Naive thymus-derived CD4-positive, alpha-beta T cell (primary cell): ENCODE measurements at places on chromosomes 7 and 10. TPM values are rescaled to one million over a fixed set of nuclear protein-coding genes. Genes with fewer than 3 reads are reported as not detected.

GRCh38 chr10:101767966-101768790 is 7.7 kb downstream of the FGF8 start:
- no peaks in the 10 kb centered on the region for H3K36me3 ChIP-seq
- H3K27ac ChIP-seq, result no peak overlapping the region
- no peak for DNase-seq

GRCh38 chr10:16699435-16700057 is 117.7 kb downstream of the RSU1 start:
- no peak overlapping the region for H3K4me3 ChIP-seq
- H3K4me1 ChIP-seq, result no peaks in the 10 kb centered on the region
- H3K27me3 ChIP-seq, result no peaks in the 10 kb centered on the region
- H3K27ac ChIP-seq, result no peak overlapping the region
- DNase-seq, result no peak

GRCh38 chr7:80581486-80582260 is 56.8 kb upstream of the CD36 start:
- no peak overlapping the region for H3K27ac ChIP-seq
- no peaks in the 10 kb centered on the region for H3K27me3 ChIP-seq
- H3K4me1 ChIP-seq, result no peaks in the 10 kb centered on the region
- no peak for DNase-seq
- no peak overlapping the region for H3K4me3 ChIP-seq
- H3K36me3 ChIP-seq, result no peaks in the 10 kb centered on the region

DNA sequence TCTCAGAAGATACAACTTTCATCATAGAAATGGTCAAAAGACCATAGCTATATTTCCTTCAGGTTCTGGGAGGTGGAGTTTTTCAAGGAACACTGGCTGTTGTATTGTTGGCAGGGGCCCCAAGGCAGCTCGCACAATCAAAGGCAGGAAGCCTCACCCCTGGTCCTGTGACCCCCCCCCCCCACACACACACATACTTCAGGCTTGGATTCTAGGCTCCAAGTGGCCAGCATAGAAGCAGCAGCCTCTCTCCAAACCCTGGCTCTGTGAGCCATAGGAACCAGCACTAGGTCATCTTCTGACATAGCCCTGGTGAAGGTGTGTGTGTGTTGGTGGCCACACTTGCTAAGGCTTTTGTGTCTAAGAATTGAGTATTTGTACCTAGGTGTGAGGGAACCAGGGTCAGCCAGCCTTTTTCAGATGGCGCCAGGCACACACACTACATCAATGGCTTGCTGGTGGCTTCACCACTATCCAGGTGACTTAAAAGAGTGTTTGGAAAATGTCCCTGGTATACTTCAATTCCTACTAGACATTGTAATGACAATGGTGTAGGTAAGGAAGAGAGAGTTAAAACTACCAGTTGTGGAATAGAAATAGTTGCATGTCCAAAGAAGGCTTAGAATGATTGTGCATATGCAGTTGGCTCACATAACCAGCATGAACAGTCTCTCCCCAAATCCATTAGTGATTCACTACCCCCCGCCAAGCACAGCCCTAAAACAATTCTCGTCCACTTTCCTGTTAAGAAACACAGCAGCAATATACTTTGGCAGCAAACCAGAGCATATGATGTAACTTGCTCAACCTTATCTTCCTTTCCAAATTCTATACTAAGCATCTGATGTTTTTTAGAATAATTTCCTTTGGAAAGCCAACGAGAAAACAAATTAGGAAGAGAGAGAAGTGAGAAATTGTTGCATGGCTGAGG is 91.3 kb downstream of the AVL9 start:
- no peak for DNase-seq
- H3K27ac ChIP-seq, result peak overlapping the region; percentile 4
- no peaks in the 10 kb centered on the region for H3K27me3 ChIP-seq

- no peaks in the 10 kb centered on the region for H3K4me1 ChIP-seq
- no peaks in the 10 kb centered on the region for H3K36me3 ChIP-seq
- DNase-seq, result no peak
Observed at GRCh38 chr10:67518756-67519155, 177.2 kb downstream of the CTNNA3 start.

GRCh38 chr7:20224025-20224424 is 6.8 kb upstream of the MACC1 start:
- H3K4me3 ChIP-seq, result no peak overlapping the region
- H3K27me3 ChIP-seq, result no peaks in the 10 kb centered on the region
- H3K36me3 ChIP-seq, result no peaks in the 10 kb centered on the region
- H3K27ac ChIP-seq, result no peak overlapping the region
- DNase-seq, result no peak

DNA sequence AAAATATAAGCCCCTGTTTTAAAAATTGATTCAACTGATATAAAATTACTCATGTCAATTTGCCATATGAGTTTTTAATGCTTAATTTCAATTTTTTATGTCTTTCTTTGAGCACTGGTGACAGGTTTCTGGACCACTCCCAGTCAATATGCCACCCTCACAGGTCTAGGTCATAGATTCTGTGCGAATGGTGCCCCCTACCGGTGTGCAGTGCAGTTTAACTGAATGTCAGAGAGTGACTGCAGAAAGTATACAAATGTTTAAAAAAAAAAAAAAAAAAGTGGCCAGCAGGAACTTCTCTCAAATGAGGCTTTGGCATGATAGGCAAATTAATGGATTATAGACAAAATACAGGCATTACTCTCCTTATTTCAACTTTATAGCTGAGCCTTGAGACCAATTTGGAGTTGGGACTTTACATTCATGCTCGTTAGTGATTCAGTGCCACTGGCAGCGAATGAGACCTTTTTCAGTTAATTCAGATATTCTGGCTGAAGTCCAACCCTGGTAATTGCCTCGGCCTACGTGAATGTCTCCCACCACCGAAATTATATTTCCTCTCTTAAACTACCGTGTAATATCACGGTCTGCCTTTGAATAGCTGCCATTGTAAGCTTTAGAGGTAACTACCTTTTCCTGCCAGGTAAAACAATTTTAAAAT is 427.6 kb downstream of the PHTF2 start:
- no peaks in the 10 kb centered on the region for H3K27me3 ChIP-seq
- no peaks in the 10 kb centered on the region for H3K4me1 ChIP-seq

- no peaks in the 10 kb centered on the region for H3K36me3 ChIP-seq
- DNase-seq, result no peak
- H3K4me1 ChIP-seq, result no peaks in the 10 kb centered on the region
- H3K4me3 ChIP-seq, result no peak overlapping the region
Observed at GRCh38 chr10:108901781-108902618, 1021.3 kb downstream of the XPNPEP1 start.

- peaks cover 14% of the 10 kb centered on the region for H3K36me3 ChIP-seq
- no peaks in the 10 kb centered on the region for H3K4me1 ChIP-seq
- H3K27ac ChIP-seq, result no peak overlapping the region
- H3K4me3 ChIP-seq, result no peak overlapping the region
Observed at GRCh38 chr7:44058759-44059218, 6.6 kb downstream of the PGAM2 start.

DNA sequence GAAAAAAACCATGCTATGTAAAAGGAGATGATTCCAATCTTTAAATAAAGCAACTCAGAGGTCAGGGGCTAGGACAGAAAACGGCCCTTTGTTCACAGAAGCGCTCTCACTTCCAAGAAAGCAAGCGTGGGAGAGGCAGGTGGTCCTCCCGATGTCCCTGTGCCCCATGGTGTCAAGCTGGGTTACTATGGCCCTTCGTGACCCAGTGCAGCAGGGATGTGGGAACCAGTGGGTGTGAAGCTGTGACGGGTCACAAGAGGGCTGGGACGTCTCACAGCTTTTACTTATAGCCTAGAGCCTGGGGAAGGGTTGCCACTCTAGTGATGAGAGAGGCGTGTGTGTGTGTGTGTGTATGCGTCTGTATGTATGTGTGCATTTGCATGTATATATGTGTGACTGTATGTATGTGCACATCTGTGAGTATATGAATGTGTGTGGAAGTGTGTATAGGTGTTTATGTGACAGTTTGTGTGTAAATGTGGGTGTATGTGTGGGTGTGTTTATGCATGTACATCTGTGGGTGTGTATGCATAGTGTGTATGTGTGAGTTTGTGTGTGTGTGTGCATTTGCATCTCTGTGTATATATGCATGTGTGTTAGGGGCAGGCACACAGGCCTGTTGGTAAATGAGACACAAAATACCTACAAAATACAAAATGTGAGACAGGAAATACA is 25.2 kb downstream of the HTRA1 start:
- no peaks in the 10 kb centered on the region for H3K27me3 ChIP-seq
- H3K36me3 ChIP-seq, result no peaks in the 10 kb centered on the region
- H3K4me1 ChIP-seq, result peaks cover 5% of the 10 kb centered on the region
- H3K27ac ChIP-seq, result no peak overlapping the region

DNA sequence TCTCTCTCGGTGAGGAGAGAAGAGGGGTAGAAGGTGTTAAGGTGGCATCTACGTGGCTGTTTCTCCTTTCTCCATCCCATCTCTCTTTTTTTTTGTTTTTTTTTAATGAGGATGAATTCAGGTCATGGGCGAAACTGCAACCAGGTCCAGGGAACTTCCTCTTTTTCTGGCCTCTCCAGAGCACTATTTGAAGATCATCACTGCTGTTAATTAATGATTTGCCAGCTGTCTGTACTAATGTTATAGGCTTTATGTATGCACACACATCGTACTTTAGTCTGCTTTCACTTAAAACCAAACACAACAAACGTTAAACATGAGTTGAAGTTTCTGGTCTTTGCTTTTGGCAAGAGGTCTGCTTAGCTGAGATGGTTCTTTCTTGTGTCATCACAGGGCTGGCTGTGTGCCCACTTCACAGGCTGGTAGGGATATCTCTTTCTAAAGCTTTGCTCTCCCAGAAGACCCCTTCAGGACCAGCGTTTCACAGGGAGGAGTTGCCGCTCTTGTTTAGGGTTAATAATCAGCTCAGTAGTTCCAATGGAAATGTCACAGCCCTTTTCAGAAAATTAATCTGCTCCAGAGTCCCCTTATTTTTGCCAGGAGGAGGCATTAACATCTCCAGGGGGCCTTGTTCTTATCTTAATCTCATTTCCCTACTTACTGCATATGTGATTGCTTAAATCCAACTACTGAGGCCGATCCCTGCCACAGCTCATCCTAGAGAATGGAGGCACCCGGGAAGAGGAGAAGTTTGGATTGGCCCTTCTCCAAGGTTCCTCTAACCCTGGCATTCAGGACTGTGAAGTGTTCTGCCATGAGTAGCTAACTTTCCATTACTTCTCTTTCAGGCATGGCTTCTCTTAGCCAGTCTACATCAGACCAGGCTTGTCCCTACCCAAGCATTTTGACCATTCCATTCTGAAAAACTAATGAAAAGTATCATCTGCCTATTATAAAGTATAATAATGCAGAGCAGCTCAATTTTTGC is 273.9 kb upstream of the NFE2L3 start:
- H3K4me3 ChIP-seq, result no peak overlapping the region
- no peak overlapping the region for H3K27ac ChIP-seq
- no peaks in the 10 kb centered on the region for H3K36me3 ChIP-seq
- H3K27me3 ChIP-seq, result no peaks in the 10 kb centered on the region

DNA sequence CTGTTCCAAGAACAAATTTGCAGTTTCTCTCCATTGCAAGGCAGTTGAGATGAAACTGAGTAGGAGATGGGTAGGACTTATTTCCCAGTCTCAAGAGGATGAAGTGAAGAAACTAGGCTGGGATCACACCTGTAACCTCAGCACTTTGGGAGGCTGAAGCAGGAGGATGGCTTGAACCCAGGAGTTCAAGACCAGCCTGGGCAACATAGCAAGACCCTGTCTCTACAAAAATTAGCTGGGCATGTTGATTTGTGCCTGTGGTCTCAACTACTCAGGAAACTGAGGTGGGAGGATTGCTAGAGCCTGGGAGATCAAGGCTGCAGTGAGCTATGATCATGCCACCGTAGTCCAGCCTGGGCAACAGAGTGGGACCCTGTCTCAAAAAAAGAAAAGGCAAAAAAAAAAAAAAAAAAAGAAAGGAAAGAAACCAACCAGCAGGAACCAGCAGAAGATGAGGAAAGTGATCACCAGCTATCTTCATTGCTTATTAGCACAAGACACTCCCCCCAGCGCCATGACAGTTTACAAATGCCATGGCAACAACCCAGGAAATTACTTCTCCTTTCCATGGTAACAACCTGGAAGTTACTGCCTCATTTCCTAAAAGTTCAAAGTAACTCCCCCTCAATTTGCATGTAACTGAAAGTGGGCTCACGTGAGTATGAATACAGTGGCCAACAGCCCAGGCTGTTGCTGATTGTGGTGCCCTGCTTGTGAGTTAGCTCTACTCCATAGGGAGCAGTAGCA is 18.3 kb upstream of the ST8SIA6 start:
- H3K4me3 ChIP-seq, result no peak overlapping the region
- no peak for DNase-seq
- no peak overlapping the region for H3K27ac ChIP-seq
- no peaks in the 10 kb centered on the region for H3K4me1 ChIP-seq
- no peaks in the 10 kb centered on the region for H3K27me3 ChIP-seq
- H3K36me3 ChIP-seq, result no peaks in the 10 kb centered on the region

GRCh38 chr7:2938514-2939192 is 94.5 kb upstream of the GNA12 start:
- peaks cover 46% of the 10 kb centered on the region for H3K36me3 ChIP-seq
- DNase-seq, result no peak
- H3K27me3 ChIP-seq, result no peaks in the 10 kb centered on the region
- no peaks in the 10 kb centered on the region for H3K4me1 ChIP-seq

DNA sequence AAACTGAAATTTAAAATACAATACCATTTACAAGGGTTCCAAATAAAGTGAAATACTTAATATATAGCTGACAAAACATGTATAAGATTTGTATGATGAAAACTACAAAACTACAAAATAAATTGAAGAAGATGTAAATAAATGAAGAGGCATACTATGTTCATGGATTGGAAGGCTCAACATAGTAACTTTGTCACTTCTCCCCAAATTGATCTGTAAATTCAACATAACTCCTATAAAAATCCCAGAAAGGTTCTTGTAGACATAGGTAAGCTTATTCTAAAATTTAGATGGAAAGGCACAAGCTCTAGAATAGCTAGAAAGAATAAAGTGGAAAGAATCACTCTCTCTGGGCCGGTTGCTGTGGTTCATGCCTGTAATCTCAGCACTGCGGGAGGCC is 24.2 kb upstream of the NFKB2 start:
- no peak for DNase-seq
- H3K36me3 ChIP-seq, result peaks cover 56% of the 10 kb centered on the region
- H3K27me3 ChIP-seq, result no peaks in the 10 kb centered on the region
- no peak overlapping the region for H3K4me3 ChIP-seq
- no peak overlapping the region for H3K27ac ChIP-seq

Gene LIMK1
- polyA plus RNA-seq, result 2.9 TPM

Gene FAM25A
- not detected for polyA plus RNA-seq

Gene SLC39A12
- polyA plus RNA-seq, result not detected

Gene ALDH18A1
- 51.9 TPM for polyA plus RNA-seq

Gene HOXA13
- polyA plus RNA-seq, result not detected

Gene PIK3CG
- polyA plus RNA-seq, result 21.7 TPM

Gene ADO
- polyA plus RNA-seq, result 2.0 TPM

Gene CFAP70
- 0.66 TPM for polyA plus RNA-seq

Gene HKDC1
- 10.9 TPM for polyA plus RNA-seq

Gene OR2F1
- not detected for polyA plus RNA-seq
